ENCODE measurements at places on chromosomes 6 and 20.

- H3K4me3 ChIP-seq, result no peak overlapping the region
- H3K27ac ChIP-seq, result no peak overlapping the region
- no peaks in the 10 kb centered on the region for H3K27me3 ChIP-seq
- H3K36me3 ChIP-seq, result no peaks in the 10 kb centered on the region
Measured at GRCh38 chr6:142444376-142444775, 142.6 kb downstream of the ADGRG6 start.

GRCh38 chr20:50605136-50605535 is 86.2 kb downstream of the RIPOR3 start:
- peaks cover 2% of the 10 kb centered on the region for H3K27me3 ChIP-seq
- no peak overlapping the region for H3K4me3 ChIP-seq
- H3K27ac ChIP-seq, result no peak overlapping the region
- no peaks in the 10 kb centered on the region for H3K36me3 ChIP-seq
- no peaks in the 10 kb centered on the region for H3K4me1 ChIP-seq

DNA sequence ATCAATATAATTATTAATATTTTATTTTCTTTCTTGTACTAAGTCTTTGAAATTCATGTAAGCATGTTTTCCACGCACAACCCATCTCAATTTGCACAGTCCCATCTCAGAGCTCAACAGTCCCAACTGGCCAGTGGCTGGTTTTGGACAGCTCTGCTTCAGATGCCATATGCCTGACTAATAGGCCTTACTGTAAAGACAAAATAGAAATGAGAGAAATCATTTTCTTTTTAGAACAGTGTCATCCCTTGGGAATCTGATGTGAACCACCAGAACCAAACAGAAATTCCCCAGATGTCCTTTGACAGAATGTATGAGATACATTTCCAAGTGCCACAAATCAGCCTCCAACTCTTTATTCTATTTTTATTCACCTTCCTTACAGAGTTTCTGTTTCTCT is 338.9 kb downstream of the ESR1 start:
- H3K27me3 ChIP-seq, result no peaks in the 10 kb centered on the region
- DNase-seq, result no peak
- H3K4me3 ChIP-seq, result no peak overlapping the region
- H3K4me1 ChIP-seq, result no peaks in the 10 kb centered on the region

- no peak overlapping the region for H3K4me3 ChIP-seq
- H3K27me3 ChIP-seq, result peaks cover 4% of the 10 kb centered on the region
- no peak for DNase-seq
- no peak overlapping the region for H3K27ac ChIP-seq
- no peaks in the 10 kb centered on the region for H3K36me3 ChIP-seq
Measured at GRCh38 chr6:112141707-112142106, 54.3 kb downstream of the FAM229B start.

- peaks cover 15% of the 10 kb centered on the region for H3K27me3 ChIP-seq
- no peaks in the 10 kb centered on the region for H3K4me1 ChIP-seq
- no peak overlapping the region for H3K4me3 ChIP-seq
- DNase-seq, result no peak
Measured at GRCh38 chr6:138564170-138564721, 65.0 kb upstream of the NHSL1 start.

- peaks cover 2% of the 10 kb centered on the region for H3K27me3 ChIP-seq
- no peak overlapping the region for H3K27ac ChIP-seq
Measured at GRCh38 chr20:11880680-11881079, 37.0 kb upstream of the BTBD3 start.

- no peak overlapping the region for H3K4me3 ChIP-seq
- H3K27ac ChIP-seq, result no peak overlapping the region
- H3K36me3 ChIP-seq, result no peaks in the 10 kb centered on the region
- DNase-seq, result no peak
Measured at GRCh38 chr20:61330441-61330840, 78.4 kb downstream of the CDH4 start.

DNA sequence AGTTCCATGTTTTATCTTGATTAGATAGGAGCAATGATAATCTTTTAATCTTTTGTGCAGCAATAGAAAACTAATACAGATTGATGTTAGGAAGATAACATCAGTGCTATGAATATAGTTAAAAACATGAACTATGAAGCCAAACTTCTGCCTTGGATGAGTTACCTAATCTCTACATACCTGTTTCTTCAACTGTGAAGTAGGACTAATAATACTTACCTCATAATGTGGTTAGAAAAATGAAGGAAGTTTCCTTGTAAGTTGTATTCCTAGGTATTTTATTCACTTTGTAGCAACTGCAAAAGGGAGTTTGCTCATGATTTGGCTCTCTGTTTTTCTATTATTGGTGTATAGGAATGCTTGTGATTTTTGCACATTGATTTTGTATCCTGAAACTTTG is 111.9 kb downstream of the FRK start:
- H3K27ac ChIP-seq, result no peak overlapping the region
- DNase-seq, result no peak
- peaks cover 2% of the 10 kb centered on the region for H3K36me3 ChIP-seq
- no peak overlapping the region for H3K4me3 ChIP-seq
- H3K4me1 ChIP-seq, result no peaks in the 10 kb centered on the region
- no peaks in the 10 kb centered on the region for H3K27me3 ChIP-seq

DNA sequence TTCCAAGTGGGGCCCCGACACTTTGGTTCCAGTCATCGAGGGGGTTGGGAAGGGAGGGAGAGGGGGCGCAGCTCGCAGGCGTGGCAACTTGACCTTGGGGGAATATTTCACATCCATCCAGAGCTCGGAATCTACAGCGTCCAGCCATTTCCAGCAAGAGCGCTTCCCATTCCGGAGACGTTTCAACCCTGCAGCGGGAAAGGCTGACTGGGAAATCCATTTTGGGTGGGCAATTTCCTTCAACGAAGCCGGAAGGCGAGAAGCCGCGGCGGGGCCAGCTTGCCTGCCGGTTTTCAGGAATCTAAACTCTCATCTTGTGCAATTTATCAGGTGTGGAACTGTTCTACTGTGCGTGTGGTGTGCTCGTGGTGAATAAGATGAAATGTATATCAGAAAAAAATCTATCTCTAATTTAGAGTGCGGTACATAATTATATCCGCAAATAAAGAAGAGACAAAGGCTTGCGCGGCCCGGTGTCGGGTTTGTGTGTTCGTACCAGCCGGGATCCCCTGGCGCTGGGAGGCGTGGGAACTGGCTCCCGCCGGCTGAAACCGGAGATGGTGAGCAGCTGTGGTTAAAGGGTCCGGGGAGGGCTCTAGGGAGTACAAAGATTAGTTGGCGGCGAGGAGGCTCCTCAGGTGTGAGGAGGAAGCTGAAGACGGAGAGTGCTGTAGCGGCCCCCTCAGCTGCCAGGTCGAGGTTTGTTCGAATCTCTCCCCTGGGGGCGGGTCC is 4.8 kb downstream of the SLC32A1 start:
- H3K4me3 ChIP-seq, result peak overlapping the region; percentile 27
- peak; percentile 16 for DNase-seq
- peaks cover 87% of the 10 kb centered on the region for H3K27me3 ChIP-seq
- H3K4me1 ChIP-seq, result peaks cover 63% of the 10 kb centered on the region
- H3K36me3 ChIP-seq, result peaks cover 3% of the 10 kb centered on the region

DNA sequence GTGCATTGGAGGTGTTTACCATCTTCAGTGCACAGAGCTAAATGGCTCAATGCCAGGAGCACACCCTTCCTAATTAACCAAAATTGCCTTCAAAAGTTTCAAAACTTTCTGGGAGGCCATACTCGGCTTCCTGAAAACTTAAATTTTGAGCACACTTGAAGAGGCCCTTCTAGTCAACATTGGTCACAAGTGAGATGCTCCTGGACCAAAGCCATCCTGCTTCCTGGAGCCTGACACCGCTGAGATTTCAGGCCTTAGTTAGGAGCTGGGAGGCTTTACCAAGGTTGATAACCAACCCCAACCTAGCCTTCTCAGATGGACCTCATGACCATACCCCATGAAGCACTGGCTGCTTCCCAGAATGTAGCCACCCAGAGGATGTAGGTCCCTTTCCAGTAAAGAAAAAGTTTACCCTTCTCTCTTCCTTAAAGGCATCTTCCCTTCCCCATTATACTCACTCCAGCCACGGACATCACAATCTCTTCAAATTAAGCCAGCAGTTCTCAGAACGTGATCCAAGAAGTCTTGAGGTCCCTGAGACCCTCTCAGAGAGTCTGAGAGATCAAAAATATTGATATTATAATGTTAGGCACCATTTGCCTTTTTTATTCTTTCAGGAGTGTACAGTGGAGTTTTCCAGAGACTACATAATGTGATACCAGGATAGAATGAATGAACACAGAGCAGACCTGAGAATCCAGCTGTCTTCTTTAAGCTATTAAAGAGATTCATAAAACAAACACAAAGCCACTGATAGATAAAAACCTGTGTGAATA is 32.8 kb upstream of the SPTLC3 start:
- H3K4me1 ChIP-seq, result no peaks in the 10 kb centered on the region
- H3K27me3 ChIP-seq, result peaks cover 2% of the 10 kb centered on the region
- H3K4me3 ChIP-seq, result no peak overlapping the region
- H3K36me3 ChIP-seq, result no peaks in the 10 kb centered on the region
- no peak for DNase-seq
- H3K27ac ChIP-seq, result no peak overlapping the region

DNA sequence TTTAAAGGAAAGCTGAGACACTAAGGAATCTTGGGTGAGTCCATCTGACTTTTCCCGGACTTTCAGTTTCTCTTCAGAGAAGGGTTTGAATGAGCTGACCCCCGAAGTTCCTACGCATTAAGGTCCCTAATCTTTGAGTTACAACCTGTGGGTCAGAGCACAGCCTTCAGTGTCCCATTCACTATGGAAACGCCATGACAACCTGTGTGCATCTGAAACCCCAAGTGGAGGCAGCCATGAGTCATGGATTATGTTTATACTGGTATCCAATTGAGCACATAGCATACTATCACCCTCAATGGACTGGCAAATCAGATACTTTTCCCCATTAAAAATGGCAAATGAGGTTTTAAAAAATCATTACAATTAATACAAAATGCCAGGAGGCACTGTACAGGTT is 11.4 kb downstream of the MYLK4 start:
- H3K4me1 ChIP-seq, result peaks cover 17% of the 10 kb centered on the region
- no peaks in the 10 kb centered on the region for H3K27me3 ChIP-seq
- H3K36me3 ChIP-seq, result no peaks in the 10 kb centered on the region
- no peak overlapping the region for H3K4me3 ChIP-seq
- no peak for DNase-seq

DNA sequence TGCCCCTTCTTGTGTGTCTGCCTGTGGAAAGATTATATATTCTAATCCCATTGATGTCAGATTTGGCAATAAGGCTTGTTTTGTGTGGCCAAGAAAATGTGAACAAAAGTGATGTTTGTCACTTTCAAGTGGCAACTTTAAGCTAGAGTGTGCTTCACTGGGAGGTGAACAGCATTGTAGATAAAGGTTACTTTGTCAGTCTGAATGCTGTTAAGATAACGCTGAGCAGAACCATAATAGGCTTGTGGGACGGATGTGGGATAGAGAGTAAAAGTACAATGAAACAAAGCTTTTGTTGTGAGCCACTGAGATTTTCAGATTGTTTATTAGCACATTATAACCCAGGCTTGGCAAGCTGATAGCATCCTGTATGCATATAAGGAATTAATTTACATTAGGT is 303.8 kb upstream of the MAN1A1 start:
- H3K4me3 ChIP-seq, result no peak overlapping the region
- no peaks in the 10 kb centered on the region for H3K27me3 ChIP-seq
- no peaks in the 10 kb centered on the region for H3K36me3 ChIP-seq
- no peak for DNase-seq
- H3K27ac ChIP-seq, result no peak overlapping the region

GRCh38 chr20:10824750-10825500 is 151.1 kb upstream of the JAG1 start:
- no peaks in the 10 kb centered on the region for H3K4me1 ChIP-seq
- no peaks in the 10 kb centered on the region for H3K27me3 ChIP-seq
- H3K27ac ChIP-seq, result no peak overlapping the region
- H3K36me3 ChIP-seq, result no peaks in the 10 kb centered on the region
- DNase-seq, result no peak

DNA sequence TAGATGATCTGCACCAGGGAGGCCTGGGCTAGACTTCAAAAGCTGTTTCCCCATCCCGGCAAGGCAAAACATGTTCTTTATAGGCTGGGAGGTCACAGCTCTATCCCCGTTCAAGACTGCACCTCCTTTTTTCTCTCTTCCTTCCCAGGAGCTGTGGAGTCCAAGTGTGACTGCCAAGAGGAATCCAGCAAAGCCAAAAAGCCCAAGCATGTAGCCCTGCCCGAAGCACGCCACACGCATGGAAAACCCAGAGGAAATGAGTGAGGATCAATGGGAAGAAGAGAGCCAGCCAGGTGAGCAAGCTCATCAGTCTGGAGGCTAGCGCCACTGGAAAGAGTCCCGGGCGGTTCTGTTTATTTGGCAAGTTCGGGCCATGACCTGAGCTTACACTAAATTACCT is 240.4 kb downstream of the PRL start:
- no peaks in the 10 kb centered on the region for H3K27me3 ChIP-seq
- H3K36me3 ChIP-seq, result no peaks in the 10 kb centered on the region
- no peak for DNase-seq

DNA sequence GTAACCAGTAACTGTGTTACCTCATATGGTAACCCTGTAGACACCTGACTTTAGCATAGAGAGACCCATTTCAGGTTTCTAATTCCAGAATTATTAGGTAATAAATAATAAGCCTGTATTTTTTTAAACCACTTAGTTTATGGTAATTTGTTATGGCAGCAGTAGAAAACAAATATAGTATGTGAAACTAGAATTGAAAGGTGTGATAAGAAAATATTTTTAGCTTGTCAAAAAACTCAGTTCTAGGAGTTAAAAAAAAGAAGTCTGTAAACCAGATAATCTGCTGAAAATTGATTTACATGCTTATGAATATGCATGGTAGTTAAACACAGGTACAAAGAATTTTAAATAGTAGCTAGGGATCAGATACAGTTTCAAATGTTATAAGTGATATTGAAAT is 695.0 kb upstream of the GJE1 start:
- no peak overlapping the region for H3K27ac ChIP-seq
- H3K27me3 ChIP-seq, result no peaks in the 10 kb centered on the region
- no peaks in the 10 kb centered on the region for H3K36me3 ChIP-seq
- DNase-seq, result no peak

DNA sequence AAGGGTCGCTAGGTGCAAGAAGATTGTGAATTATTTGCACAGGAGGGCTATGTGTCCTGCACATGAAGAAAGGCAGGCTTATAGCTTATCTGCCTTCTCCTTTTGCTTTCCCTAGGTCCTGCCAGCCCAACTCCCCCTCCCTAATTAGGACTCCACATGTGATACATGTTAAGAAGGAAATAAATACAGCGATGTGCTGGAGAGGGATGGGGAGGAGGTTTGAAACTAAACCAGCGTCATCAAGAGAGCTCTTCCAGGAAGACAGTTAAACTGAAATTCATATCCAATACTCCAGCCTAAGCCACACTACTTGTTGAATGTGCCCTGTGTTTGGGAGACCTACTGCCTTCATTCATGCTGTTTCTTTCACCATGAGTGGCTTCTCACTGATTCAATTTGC is 34.9 kb upstream of the UTRN start:
- no peak for DNase-seq
- H3K4me3 ChIP-seq, result no peak overlapping the region
- H3K27me3 ChIP-seq, result peaks cover 4% of the 10 kb centered on the region
- no peaks in the 10 kb centered on the region for H3K36me3 ChIP-seq

DNA sequence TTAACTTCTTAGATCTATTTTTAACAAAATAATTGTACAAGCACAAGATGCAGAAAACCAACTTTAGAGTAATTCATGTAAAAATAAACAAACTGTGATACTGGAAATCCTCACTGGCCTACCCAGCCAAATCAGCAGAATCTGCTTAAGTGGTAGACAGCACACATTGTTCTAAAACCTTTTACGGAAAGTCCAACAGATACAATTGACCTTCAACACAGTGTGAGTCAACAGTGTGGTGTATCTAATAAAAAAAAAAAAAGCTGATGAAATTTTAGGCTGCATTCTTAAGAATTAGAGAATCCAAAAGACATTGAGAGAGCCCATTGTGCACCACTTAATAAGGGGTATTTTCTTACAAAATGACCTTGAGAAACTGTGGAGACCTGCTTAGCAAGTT is 174.5 kb downstream of the COL21A1 start:
- no peak overlapping the region for H3K4me3 ChIP-seq
- no peaks in the 10 kb centered on the region for H3K4me1 ChIP-seq
- no peaks in the 10 kb centered on the region for H3K36me3 ChIP-seq
- no peaks in the 10 kb centered on the region for H3K27me3 ChIP-seq
- DNase-seq, result no peak
